ENCODE measurements at places on chromosomes 2 and 18. TPM values are rescaled to one million over a fixed set of nuclear protein-coding genes. Genes with fewer than 3 reads are reported as not detected.

GRCh38 chr2:196131384-196131937 is 39.9 kb downstream of the STK17B start:
- no peak overlapping the region for H3K4me3 ChIP-seq
- H3K36me3 ChIP-seq = peaks cover 20% of the 10 kb centered on the region
- H3K27ac ChIP-seq = no peak overlapping the region
- no peaks in the 10 kb centered on the region for H3K4me1 ChIP-seq
- peak; percentile 55 for DNase-seq
- no peaks in the 10 kb centered on the region for H3K27me3 ChIP-seq

- no peak for DNase-seq
- H3K4me3 ChIP-seq = no peak overlapping the region
- no peak overlapping the region for H3K27ac ChIP-seq
- no peaks in the 10 kb centered on the region for H3K36me3 ChIP-seq
- H3K27me3 ChIP-seq = no peaks in the 10 kb centered on the region
Measured at GRCh38 chr2:145653553-145653952, 1133.6 kb upstream of the ZEB2 start.

DNA sequence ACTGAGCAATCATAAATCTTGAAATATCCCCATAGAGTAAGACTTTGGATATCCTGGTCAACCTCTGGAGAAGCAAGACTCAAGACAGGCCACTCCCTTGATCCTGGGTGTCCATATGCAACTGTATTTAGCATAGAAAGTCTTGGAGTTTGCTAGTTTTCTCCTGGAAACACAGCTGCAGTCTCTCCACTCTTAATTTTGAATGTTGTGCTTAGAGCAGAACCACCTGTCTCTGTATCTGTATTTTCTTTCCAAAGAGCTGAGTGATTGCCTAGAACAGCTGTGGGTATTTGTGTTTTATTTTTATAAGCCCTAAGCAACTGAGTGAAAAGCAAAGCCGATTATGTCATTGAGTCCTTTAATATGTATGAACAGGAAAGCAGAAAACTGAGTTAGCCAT is 64.1 kb upstream of the ADAM23 start:
- no peaks in the 10 kb centered on the region for H3K36me3 ChIP-seq
- DNase-seq = no peak
- H3K27ac ChIP-seq = no peak overlapping the region
- no peaks in the 10 kb centered on the region for H3K4me1 ChIP-seq

- DNase-seq = no peak
- H3K27me3 ChIP-seq = no peaks in the 10 kb centered on the region
- H3K4me1 ChIP-seq = no peaks in the 10 kb centered on the region
- no peaks in the 10 kb centered on the region for H3K36me3 ChIP-seq
- no peak overlapping the region for H3K27ac ChIP-seq
Measured at GRCh38 chr2:167331636-167332232, 443.5 kb downstream of the XIRP2 start.

DNA sequence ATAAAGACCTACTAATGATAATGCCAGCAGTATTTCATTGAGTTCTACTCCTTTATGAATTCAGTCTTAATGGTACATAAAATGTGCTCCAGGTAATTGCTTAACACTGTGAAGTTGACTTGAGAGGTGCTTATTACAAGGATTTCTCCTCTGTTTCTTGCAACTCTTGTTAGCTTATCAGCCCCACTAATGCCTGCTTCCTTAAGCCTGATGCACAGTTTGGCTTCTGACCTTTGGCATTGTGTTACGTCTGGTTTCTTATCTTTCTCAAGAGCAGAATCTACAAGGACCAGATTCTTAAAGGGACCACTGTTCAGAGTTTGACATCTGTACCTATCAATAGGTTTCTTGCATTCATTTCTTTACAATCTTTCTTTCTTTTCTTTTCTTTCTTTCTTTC is 223.9 kb upstream of the CWC22 start:
- no peak overlapping the region for H3K27ac ChIP-seq
- DNase-seq = no peak
- H3K4me1 ChIP-seq = no peaks in the 10 kb centered on the region
- H3K4me3 ChIP-seq = no peak overlapping the region
- H3K36me3 ChIP-seq = no peaks in the 10 kb centered on the region

DNA sequence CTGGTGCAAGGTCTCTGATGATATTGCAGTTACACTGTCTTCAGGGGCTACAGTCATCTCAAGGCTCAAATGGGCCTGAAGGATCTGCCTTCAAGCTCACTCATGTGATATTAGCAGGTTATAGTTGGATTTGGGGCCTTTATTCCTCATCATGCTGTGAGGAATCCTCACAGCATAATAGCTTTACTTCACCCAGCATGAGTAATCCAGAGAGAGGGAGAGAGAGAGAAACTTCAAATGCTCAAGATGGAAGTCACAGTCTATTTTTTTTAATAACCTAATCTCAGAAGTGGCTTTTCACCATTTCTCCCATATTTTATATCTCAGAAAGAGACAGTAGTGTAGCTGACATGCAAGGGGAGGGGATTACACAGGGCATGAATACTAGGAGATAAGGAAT is 658.7 kb downstream of the EPHA4 start:
- H3K4me3 ChIP-seq = no peak overlapping the region
- no peaks in the 10 kb centered on the region for H3K27me3 ChIP-seq
- H3K36me3 ChIP-seq = no peaks in the 10 kb centered on the region
- DNase-seq = no peak
- H3K27ac ChIP-seq = no peak overlapping the region

The GFPT1 gene
- total RNA-seq = 59.9 TPM

The CDH7 gene
- total RNA-seq = not detected
